Activated T-helper 17 cell treated with anti-CD3 and anti-CD28 coated beads, Interleukin-2, amount 50 U/mL, for 72 hours (primary cell): ENCODE measurements at places on chromosomes 2 and 18. TPM values are rescaled to one million over a fixed set of nuclear protein-coding genes. Genes with fewer than 3 reads are reported as not detected.

GRCh38 chr2:5695654-5696403 is 3.6 kb downstream of the SOX11 start:
- no peak for ATAC-seq

IL36A gene
- not detected for total RNA-seq

DNA sequence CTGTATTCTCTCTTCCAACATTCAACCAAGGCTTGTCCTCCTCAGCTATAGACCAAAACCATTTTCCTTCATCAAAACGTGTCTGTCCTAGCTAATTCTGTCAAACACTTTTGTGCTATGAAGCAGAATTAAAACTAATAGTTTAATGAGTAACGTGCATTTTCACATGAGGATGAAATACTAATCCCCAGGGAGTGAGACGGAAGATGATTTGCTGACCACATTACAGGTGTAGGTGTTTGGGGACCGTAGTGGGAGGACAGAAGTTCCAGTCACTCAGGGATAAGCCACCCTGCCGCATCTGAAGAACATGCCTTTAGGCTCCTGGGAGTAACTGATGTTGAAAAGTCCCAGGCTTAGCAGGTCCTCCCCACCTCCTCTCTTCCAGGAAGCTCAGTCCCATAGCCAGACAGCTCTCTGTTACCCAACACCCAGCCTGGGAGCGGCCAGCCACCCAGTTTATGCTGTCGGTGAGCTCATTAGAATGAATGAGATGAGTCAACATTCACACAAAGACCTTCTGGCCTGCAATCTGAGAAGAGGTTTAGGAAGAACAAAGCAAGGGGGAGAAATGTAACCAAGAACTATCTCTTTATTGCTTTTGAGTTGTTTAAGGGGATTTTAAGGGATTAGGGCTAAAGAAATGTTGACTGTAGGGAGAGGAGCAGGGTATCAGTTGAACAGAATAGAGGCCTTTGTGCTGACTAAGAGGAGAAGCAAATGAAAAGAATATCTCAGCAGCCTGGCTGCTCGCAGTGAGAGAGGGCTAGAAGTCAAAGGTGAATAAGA is 122.5 kb downstream of the FOXI3 start:
- ATAC-seq = no peak

- no peak for ATAC-seq
Measured at GRCh38 chr2:38128653-38129052, 52.7 kb upstream of the CYP1B1 start.

GRCh38 chr18:29060349-29060748 is 883.4 kb upstream of the CDH2 start:
- ATAC-seq = no peak

NXPH2 gene
- total RNA-seq = not detected

- no peak for ATAC-seq
Measured at GRCh38 chr2:162545254-162545653, 201.3 kb downstream of the GCA start.

GRCh38 chr2:27362678-27363420 is 6.3 kb upstream of the GTF3C2 start:
- ATAC-seq = no peak

ARHGEF33 gene
- 0.58 TPM for total RNA-seq

FOXD4L1 gene
- 0.11 TPM for total RNA-seq

AQP4 gene
- total RNA-seq = not detected

LYG1 gene
- total RNA-seq = 1.3 TPM

ANKRD30BL gene
- total RNA-seq = not detected

FBXO15 gene
- total RNA-seq = 2.6 TPM

DNA sequence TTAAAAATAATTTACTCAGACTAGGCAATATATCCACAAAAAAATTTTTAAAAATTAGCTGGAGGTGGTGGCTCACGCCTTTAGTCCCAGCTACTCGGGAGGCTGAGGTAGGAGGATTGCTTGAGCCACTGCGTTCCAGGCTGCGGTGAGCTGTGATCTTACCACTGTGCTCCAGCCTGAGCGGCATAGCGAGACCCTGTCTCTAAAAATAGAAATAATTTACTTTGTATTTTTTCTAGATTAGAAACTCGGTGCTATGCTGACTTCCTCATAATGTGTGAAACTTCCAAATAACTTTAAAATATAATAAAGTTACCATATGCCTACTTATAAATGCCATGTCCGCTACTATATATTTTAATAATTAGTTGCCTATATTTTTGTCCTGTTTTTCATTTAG is 6.7 kb downstream of the PPIG start:
- ATAC-seq = no peak

CFAP210 gene
- not detected for total RNA-seq

DNA sequence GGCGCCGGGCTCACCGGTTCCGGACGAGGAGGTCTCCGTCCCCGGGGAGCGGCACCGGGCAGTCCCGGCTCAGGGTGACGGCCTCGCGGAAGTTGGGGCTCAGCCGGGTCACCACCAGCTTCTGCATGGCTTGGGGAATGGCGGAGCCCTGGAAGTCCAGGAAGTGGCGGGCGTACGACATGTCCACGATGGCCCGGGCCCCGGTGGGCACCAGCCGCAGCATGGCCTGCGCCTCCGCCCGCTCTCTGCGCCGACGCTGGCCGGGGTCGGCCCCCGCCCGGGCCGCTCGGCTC is 157 bp downstream of the PTGR3 start:
- ATAC-seq = peak; percentile 8

DNA sequence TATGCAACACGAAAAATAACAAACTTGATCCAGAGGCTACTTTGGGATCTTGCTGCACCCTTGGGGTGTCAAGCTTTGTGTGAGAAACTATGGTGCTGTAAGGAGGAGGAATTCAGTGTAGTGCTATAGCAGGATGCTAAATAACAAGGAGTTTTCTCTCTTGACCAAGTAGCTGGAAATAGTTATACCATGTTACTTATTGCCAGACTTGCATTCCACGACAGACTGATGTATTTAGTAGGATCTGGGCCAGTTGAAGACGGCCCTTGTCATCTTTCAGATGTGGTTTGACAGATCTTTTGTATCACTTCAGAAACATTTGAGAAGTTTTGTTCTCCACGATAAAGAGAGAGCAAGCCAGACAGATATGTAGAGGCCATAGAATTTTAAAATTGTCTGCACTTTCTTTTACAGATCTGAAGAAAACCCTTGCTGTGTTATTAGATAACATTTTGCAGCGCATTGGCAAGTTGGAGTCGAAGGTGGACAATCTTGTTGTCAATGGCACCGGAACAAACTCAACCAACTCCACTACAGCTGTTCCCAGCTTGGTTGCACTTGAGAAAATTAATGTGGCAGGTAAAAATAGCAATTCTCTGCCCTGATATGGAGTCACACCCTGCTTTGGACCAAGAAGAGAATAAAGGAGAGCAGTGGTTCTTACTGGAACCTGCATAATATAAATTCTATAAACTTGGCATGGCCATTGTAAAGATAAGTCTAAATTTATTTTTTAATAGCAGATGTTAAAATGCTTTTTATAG is 16.3 kb downstream of the MGAT5 start:
- no peak for ATAC-seq

DNA sequence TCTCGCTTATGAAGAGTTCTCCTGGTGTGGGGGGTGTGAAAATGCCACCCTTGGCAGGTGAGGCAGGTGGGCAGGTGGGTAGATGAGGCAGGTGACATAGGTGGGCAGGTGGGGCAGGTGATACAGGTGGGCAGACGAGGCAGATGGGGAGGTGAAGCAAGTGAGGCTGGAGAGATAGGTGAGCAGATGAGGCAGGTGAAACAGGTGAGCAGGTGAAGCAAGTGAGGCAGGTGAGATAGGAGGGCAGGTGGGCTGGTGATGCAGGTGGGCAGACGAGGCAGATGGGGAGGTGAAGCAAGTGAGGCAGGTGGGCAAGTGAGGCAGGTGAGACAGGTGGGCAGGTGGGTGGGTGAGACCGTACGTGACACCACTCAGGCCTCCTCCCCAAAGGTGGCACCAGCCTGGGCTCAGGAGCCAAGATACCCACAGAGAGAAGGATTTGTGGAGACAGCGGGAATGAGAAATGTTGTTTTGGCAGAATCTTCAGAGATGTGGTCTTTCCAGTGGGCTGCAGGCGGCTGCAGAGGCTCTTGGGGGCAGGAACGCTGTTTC is 232.3 kb upstream of the MYT1L start:
- no peak for ATAC-seq

- ATAC-seq = no peak
Measured at GRCh38 chr2:45190481-45190942, 181.3 kb upstream of the SIX2 start.

- ATAC-seq = peak; percentile 66
Measured at GRCh38 chr18:12744103-12744502, 41.3 kb downstream of the PSMG2 start.

DRC1 gene
- total RNA-seq = not detected

GRCh38 chr18:41655074-41655473 is 300.0 kb upstream of the PIK3C3 start:
- ATAC-seq = no peak

DNA sequence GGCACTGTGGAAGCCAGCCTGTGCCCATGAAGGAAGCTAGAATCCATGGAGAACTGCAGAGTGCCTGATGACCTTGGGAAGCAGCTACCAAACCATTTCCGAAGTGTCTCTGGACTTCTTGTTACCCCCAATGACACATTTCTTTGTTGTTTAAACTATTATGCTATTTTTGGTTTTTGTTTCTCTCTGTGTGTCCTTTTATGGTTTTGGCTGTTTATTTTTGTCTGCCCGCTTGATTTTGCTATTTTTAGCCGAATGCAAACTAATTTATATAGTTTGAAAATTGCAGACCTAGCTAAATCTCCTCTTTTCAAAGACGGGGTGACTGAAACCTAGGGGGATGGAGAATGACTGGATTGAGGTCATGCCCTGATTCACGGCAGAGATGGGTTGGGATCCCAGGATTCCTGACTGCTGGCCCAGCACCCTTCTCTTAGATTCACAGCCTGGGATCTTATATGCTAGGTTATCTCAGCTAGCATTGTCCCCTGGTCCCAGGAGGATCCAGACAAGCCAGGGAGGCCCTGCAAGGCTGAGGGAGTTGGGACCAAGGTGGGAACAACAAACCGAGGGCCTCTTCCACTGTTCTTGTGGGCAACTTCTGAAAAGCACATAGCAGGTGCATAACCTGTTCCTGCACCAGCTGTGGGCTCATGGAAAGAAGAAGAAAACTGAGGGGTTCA is 116.3 kb upstream of the HAAO start:
- no peak for ATAC-seq

- ATAC-seq = no peak
Measured at GRCh38 chr2:231923010-231923344, 3.2 kb downstream of the NPPC start.

GPR35 gene
- total RNA-seq = 2.0 TPM

TEX44 gene
- not detected for total RNA-seq

DNA sequence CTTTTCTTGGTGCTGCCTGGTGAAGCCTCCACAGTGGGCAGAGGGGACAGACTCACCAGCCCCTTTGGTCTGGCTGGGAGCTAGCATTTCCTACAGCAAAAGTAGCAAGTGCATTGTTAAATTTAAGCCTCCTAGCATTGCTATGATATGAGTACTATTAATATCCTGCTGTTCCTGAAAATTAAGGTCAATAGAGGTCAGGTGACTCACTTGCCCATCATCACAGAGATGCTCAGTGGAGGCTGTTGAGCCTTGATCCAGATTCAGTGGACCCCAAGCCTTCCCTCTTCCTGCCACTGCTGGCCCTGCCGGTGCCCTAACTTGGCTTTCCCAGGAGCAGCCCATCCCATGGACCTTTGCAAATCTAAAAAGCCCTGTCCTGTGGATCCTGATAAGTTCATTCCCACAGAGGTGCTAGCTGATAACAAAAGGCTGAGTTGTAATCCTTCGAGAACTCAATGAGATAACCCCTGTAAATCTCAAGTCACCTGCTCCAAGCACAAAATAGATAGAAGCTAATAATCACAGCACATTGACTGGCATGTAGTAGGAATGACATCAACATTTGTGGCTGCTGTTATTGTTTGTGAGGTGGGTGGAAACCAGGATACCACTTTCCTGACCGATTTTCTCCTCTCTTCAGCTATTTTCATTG is 84.4 kb downstream of the THNSL2 start:
- ATAC-seq = no peak

DNA sequence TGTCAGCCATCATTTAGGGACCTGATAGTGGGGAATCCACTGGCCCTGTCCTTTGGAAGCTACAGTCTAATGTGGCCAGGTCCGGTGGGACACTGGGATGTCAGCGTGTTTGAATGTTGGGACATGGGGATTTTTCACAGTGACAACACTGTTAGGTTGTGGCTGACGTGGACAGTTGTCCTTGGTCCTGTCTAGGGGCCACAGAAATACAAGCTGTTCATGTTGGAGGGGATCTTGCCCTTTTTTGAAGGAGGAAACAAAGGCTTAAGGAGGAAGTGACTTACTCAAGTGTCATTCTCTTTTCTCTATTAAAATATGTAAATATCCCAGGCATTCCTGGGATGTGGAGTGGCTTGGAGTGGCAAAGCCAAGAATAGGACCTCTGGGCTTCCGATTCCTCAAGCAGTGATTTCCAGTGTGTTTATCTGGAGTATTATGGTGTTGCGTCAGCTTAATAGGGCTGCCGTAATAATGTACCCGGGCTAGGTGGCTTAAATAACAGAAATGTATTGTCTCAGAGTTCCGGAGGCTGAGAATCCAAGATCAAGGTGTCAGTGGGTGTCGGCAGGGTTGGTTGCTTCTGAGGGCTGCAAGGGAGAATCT is 8.5 kb downstream of the ACOXL start:
- no peak for ATAC-seq

CELF4 gene
- not detected for total RNA-seq

PARD3B gene
- total RNA-seq = 0.29 TPM

MRPS5 gene
- total RNA-seq = 76.0 TPM

DNA sequence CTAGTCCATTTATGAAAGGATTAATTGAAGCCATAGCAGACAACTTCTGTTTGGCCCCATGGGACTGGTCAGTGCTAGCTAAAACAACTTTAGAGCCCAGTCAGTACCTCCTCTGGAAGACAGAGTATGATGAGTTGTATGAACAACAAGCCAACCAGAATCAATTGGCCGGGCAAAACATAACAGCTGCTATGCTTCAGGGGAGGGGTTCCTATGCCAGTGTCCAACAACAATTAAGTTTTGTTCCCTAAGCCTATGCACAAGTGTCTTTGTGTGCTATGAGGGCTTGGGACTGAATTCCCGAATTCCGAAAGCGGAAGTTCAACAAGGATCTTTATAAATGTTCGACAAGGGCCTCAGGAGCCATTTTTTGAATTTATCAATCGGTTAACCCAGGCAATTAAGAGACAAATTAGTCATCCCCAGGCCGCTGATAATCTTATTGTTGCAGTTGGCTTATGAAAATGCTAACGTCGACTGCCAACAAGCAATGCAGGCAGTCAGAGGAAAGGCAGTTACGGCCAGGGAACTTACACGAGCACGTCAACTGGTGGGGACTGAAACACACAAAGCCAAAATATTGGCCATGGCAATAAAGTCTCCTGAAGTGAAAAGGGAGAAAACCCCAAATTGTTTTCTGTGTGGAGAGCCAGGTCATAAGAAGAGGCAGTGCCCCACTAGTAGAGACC is 57.9 kb downstream of the ZNF638 start:
- ATAC-seq = no peak

GRCh38 chr2:131402320-131403039 is 38.5 kb upstream of the RAB6D start:
- ATAC-seq = no peak

GRCh38 chr2:186966015-186966414 is 117.0 kb upstream of the ZSWIM2 start:
- ATAC-seq = no peak

GRCh38 chr2:24222946-24223345 is 48.1 kb downstream of the FAM228A start:
- ATAC-seq = no peak
